ENCODE measurements at places on chromosomes 13 and 19.

DNA sequence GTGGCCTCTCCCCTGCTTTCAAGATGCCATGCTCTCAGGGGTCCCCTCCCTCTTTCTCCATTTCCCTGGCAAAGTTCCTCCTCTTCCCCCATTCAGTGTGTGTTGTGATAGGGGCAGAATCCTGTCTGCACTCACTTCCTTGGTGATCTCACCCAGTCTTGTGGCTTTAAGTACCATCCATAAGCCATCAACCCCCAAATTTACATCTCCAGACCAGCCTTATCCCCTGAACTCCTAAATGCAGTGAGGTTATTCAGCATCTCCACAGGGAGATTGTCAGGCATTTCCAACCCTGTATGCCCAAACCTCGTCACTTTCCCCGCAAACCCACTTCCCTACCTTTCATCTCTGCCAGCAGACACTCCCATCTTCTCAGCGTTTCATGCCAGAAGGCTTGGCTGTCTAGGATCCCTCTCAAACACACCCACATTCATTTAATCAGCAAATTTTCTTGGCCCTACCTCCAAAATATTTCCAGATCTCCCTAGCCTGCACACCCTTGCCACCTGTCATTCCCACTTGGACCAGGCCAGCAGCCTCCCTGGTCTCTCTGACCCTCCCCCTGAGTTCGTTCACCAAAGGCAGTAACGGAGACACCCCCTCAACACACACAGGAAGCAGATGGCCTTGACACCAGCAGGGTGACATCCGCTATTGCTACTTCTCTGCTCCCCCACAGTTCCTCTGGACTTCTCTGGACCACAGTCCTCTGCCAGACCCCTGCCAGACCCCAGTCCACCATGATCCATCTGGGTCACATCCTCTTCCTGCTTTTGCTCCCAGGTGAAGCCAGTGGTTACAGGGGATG lies at the start of gene HCST:
Gene HCST (plus strand): TSS at position 676 of the 808 bp plus-strand sequence. CDS start 65 bp downstream, at position 741.
- DNase-seq: no peak

DNA sequence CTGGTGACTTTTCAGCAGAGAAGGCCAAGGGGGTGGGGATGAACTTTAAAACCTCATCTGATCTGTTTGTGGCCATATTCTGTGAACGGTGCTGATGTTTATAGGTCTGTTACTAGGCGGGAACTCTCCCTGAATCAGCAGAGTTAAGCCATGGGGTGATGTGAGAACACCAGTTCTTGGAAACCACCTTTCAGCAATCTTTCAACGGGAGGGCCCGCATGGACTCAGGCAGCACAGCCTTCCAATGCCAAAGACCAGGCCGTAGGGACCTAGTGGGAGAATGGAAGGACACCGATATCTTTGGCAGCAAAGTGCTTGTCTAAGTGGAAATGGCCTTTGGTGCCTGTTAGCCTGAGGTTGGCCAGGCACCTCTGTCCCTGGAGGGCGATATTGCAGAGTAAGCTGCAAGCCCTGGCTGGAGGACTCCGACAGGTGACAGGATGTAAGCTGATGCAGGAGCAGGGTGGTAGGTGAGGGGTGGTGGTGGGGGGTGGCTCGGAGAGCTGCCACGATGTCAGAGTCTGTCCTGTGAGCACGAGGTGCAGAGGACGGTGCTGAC lies 57.0 kb downstream of the ERCC5 start:
- no peak for DNase-seq

DNA sequence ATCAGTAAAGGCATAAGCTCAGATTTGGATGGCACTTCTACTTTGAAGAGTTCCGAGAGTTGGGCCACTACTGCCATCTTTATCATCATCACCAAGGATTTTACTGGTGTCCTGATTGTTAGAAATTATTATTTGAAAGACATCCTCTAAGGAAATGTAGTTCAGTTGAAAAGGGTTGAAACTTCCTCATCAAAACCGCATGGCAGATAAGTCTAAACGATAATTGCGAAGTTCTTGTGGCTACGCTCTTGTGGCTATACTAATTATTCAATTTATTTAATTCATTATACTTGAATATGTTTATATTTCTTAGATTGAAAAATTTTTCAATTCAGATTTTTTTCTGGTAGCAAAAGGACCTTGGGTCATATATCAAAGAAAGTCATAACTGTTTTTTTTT lies 22.4 kb downstream of the TNFRSF19 start:
- no peak for DNase-seq

DNA sequence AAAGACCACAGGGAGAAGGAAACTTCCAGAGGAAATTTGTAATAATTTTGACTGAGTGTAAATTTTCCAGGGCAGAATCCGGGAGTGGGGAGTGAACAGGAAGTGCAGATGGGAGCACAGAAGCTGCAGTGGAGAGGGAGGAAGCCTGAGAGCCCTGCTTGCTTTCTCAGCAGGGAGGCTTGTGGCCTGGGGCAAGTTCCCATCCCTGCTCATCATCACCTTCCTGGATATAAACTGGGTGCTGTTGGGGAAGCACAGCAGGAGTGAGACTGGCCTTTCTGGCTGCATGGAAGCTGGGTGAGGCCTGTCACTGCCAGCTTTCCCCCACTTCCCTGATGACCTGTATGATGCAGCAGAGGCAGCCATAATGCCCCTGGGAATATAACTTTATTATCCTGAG lies 532.9 kb downstream of the SLITRK6 start:
- DNase-seq: no peak
